ENCODE measurements at places on chromosomes 12 and 14.

DNA sequence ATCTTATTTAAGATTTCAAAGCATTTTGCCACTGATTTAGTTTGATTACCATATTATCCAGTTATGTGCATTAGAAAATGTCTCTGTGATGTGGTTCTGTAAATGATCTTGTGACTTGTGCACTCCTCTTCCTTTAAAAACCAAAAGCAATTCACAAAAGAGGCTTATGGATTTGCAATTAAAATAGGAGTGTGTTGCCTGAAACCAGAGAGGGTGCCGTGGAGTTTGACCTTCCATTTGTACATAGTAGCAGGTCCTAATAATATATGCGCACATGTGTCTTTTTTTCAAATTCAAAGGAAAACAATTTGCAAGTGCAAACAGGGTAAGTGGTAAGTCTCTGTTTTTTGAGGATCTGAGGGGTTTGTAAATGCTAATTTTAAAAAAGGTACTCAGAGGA, 470.9 kb downstream of the VRK1 start:
- no peak for DNase-seq

DNA sequence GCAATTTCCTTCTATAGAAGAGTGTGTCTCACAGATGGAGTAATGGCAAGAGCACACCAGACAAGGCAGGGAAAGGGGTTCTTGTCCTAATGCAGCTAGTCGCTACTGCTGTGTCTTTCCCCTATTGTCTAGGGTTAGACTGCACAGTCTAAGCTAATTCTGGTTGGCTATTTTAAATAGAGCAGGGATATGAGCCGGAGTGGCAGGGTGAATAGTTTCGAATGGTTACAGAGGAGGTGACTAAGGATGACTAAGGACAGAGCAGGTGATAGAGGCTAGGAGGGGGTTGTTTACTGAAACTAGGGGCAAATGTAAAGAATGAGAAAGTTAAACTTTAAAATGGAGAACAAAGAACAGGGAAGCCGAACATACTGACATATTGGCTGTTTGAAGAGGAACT, 25.6 kb upstream of the CPNE8 start:
- no peak for DNase-seq

- DNase-seq = no peak
Observed at GRCh38 chr14:67703997-67704396, 2.3 kb downstream of the RDH12 start.

DNA sequence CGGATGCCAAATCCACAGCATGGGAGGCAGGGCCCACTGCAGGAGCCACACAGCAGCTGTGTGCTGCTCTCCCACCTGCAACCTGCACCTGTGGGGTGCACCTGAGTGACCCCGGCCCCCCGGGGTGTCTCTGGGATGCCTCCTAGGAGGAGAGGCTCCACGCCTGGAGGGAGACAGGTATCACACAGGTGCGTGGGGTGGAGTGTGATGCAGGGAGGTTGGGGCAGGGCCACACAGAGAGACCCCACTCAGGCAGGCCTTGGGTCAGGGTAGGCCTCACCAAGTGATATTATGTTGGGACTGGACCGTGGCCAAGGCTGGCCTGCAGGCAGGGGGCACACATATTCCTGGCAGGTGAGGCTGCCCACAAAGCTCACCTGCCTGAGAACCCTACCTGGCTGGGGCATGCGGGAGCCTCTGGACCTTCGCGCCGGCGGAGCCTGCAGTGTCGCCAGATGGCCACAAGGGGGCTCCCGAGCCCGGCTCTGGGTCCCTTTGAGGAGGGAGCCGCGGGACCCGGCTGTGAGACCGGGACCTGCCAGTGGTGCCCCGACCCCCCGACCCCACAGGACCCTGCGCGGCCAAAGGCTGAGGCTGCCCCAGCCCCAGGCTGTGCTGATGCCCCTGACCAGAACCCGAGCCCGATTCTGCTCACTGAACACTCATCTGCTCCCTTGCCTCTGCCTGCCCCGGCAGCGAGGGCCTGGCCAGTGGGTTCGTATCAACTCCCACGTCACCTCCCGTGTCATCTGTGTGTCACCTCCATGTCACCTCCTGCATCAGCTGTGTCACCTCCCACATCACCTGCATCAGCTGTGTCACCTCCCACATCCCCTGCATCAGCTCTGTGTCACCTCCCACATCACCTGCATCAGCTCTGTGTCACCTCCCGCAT, 11.4 kb downstream of the TMEM121 start:
- DNase-seq = no peak

DNA sequence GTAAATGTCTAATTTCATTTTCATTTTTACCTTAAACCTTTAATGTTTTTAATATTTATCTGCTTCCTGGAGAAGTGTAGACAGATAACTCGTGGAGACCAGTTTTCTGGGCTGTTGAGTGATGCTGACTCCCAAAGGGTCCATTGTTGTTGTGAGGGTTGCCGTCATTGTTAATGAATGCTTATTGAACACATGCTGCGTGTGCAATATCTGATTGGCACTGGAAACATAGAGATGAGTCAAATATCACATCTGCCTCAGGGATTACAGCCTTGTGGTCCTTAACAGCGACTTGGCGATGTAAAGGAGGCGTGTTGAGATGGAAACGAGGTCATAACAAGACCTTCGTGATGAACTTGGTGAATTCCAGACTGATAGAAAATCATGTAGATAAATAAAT, 85.9 kb downstream of the FBXW8 start:
- no peak for DNase-seq

DNA sequence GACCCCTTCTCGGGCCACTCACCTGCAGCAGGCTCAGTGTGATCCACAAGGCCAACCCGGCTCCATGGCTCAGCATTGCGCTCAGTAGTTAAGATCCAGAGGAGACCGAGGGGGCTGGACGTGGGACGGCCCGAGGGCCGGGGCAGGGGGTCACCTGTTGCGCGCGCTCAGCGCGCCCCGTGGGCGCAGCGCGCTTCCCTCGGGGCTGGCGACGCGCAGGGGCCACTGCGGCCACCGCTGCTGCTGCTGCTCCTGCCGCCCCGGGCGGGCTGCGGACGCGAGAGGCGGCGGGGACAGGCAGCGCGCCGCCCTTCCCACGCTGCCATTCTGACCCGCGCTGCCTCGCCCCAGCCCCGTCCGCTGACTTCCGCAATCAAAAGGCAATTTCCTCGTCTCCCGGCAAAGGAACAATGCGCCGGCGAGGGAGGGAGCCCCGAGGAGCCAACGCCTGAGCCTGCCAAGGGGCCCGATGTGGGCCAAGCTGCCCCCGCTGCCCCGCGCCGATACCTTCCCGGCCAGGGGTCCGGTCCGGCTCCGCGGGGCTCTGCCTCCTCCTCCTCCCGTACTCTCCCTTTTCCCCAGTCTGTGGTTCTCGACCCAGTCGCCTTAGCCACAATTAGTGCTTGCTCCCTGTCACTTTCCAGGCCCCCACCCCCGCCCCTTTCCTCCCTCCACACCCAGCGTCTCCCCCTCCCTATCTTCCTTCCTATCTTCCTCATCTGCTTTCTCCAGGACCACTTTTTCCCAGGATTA, 27.3 kb downstream of the PTPRB start:
- no peak for DNase-seq

DNA sequence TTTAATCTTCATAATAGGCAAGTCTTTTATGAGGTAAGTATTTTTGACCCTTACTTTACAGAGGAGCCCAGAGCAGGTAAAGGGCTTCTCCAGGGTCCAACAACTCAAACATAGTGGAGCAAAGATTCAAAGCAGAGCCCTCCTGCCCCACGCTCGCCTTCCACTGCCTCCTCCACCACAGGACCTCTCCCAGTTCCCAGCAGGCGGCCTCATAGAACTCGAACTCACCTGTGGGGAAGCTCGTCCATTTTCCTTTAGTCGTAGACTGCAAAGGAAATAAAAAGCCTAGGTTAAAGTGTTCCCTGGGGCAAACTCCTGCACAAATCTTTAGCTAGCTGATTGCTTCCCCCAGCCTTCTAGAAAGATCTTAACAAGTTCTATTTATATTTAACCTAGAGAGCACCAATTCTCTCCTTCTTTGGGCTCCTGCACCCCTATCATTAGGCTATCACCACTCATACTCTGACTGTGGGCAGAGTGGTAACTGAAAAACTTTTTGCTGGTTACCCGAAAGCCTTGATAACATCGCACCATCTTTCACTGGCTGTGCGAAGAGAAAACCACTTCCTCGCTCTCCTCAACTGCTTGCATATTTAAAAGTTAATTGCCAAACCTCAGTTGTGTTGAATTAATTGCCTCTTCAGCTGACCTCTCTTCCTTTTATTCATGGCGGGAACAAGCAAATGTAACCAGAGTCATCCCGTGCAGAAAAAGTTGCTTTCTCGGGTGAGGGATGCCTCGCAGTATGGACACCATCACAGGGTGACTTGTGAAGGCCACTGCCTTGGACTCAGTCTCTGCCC, 299.6 kb downstream of the DPF3 start:
- no peak for DNase-seq
